ENCODE measurements at places on chromosomes 7 and 10.

DNA sequence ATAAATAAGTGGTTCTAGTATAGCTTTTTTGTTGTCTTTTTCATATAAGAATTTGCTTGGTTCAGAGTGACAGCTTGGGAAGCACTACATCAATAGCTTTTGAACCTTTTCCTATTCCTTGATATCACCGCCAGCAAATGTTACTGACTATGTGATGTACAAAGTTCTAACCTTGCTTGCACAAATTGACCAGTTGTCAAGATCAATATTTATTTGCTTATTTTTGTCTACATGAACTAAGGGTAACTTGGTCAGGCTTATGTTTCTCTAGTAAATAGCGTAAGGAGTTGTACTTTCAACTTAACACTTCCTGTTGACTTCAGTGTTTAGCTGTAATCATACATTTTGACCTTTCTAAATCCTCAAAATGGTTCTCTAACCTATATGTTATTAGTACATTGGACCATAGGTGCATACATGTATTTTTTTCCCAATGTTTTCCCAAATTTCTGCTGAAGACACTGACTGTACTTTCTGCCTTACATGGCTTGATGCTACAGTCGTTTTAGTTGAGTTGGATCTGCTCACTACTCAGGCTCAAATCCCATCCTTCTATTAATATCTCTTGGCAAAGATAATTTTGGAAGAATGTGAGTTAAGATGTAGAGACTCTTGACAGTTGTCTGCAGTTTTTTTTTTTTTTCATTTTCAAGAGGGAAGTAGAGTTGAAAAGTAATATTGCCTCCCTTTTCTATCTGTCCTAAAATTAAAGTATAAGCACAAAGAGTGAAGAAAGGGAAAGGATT lies 239.1 kb upstream of the KAT6B start:
- no peak for DNase-seq

DNA sequence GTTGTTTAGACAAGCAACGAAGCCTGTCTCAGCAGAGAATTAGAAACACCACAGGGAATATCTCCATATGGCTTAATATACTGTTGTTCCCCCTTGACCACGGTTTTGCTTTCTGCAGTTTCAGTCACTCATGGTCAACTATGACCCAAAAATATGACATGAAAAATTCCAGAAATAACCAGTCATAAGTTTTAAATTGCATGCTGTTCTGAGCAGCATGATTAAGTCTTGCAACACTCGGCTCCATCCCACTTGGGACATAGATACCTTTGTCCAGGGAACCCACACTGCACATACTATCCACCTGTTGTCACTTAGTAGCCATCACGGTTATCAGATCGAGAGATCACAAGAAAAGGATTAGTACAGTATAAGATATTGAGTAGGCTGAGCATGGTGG lies 60.7 kb upstream of the FOXK1 start:
- no peak for DNase-seq

DNA sequence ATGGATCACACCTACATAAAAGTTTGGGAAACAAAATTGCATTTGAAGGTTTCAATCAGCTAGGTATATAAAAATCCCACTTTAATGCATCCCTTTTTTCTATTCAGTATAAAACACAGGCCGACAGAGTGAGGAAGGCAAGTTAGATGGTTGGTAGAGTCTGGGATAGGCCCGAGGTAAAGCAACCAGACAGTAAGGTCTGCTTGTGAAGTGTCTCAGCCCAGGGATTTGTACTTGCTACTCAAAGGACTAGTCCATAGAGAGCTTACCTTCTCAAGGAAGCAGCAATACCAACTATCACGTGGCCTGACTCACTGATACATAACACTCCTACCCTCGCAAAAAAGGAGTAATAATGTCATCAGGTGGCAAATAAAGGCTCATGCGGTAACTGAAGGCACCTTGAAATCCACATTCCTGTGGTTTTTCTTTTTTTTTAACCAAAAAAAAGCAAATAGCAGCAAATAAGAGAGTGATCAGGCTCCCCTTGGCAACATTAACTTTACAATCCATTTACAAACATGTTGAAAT lies 56.2 kb upstream of the ATP6V0A4 start:
- no peak for DNase-seq

- DNase-seq = no peak
These were observed 201.5 kb upstream of the GPR26 start for GRCh38 chr10:123464430-123465323.

GRCh38 chr7:28361551-28361950 lies 50.8 kb upstream of the CREB5 start:
- no peak for DNase-seq

DNA sequence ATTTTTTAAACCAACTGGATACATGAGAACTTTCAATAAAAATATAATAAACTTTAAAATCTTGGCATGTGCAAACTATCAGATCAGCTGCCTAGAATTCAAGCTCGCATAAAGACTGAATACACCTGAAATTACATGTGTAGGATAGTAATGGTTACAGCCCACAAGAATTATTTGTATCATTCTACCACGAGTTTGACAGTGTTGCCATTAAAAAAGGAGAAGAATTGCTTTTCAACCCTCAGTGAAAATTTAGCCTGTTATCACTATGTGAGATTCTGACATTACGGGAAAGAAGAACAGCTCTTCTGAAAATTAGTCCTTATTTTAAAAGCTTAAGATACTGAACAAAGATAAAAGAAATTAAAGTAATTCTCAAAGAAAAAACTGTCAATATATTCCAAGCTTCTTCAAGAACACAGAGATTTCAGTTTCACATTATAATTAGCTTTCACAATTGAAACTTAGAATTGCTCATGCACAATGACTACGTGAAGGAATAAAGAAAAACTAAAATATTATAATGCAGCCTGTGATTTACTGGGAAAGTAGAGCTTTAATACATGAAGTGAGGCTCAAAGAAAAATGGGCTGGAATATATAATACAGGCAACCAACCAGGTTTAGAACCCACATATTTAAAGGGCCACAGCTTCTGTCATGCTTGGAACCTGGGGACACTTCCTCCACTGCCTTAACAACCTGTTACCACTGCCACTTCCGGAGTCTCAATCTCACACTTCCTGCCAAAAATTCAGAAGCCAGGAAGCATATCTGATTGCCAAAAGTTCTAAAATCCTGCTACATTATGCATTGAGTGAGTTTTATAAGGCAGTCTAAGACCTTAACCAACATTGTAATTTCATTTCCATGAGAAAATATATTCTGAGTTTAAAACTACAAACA lies 23.2 kb downstream of the TPK1 start:
- DNase-seq = no peak

GRCh38 chr10:191703-192518 lies 56.7 kb downstream of the ZMYND11 start:
- DNase-seq = no peak

DNA sequence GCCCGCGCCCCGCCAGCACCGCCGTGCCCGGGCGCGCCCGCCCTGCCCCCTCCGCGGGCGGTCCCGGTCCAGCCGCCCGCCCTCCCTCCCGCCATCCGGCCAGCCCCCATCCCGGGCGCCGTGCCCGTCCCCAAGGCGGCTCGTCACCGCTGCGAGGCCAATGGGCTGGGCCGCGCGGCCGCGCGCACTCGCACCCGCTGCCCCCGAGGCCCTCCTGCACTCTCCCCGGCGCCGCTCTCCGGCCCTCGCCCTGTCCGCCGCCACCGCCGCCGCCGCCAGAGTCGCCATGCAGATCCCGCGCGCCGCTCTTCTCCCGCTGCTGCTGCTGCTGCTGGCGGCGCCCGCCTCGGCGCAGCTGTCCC lies at the start of gene HTRA1:
TSS of gene HTRA1 (plus strand) at position 187 of the 362 bp plus-strand sequence. CDS start at position 287, 100 bp downstream.
- DNase-seq = peak; percentile 84

DNA sequence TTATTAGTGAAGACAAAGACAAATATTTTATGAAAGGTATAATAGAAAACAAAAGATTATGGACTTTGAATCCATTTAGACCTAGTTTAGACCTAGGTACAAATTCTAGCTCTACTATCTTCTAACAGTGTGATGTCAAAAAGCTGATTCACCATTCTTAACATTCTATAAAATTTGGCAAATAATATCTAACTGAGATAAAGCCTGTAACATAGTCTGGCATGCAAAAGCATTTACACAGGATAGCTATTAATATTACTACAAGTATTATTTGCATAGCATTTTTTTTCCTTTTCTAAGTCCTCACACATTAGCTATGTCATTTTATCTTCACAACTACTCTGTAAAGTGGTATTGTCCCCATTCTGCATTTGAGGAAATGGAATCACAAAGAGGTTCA lies 179.6 kb upstream of the LRRTM3 start:
- DNase-seq = no peak

- DNase-seq = no peak
These were observed 145.9 kb upstream of the EGR2 start for GRCh38 chr10:62961951-62962523.

GRCh38 chr7:157927313-157927925 lies 590.6 kb downstream of the DNAJB6 start:
- DNase-seq = no peak

DNA sequence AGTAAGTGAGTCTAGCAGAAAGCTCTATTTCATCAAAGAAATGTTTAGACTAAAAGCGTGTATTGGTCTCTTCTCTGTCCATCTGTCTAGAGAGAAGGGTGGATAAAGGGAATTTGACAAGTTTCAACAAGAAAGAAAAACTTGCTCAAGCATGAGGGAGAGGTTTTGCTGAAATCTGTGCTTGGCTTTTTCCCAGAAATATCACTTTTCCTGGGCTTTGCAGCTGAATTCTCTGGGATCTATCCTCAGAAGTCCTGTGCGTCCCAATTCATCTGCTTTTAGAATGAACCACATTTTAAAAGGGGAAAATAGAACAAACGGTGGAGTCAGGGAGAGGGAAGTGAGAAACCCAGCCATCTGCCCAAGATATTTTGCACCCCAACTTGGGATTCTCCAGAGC lies 59.6 kb upstream of the CELF2 start:
- DNase-seq = no peak

DNA sequence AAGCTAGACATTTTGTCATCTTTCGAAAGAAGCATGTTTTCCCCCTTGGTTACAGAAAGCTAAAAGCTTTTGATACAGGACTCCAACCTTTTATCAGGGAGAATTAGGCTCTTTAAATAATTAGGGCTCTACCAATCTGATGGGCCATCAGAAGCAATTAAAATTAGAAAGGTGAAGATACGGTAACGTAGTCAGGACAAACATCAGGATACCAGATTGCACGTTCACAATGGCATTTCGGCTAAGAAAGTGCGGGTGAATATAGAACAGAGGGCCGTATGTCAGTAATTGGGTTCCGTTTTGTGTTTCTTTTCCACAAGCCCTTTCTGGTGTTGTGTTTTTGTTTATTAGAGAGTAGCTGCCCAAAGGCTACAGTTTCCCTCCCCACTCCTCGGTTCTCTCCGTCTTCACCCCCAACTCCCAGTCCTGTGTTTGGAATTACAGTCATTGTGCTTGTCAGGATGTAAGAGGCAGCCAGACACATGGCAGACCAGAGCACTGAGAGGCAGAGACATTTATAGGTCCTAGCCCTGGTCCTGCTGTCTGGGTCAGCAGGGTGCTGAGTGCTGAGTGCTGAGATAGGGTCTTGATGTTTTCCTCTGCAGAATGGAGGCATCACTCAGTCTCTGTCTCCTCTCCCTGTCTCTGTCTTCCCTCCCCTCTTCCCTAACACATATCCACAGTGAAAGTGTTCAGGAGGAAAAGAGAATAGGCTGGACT lies 5.5 kb downstream of the PFKP start:
- DNase-seq = no peak

DNA sequence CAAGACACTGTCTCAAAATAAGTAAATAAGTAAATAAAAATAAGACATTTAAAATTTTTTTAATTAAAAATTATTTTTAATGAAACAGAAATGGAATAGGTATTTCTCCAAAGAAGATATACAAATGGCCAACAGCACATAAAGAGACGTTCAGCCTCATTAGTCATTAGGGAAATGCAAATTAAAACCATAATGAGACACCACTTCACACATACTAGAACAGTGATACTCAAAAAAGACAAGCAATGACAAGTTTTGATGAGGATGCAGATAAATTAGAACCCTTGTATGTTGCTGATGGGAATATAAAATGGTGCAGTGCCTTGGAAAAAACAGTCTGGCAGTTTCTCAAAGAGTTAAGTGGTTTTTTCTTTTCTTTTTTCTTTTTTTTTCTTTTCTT lies 26.5 kb upstream of the C10orf67 start:
- no peak for DNase-seq

GRCh38 chr10:112732277-112732921 lies 217.6 kb upstream of the TCF7L2 start:
- no peak for DNase-seq

GRCh38 chr7:20211376-20211775 lies 5.8 kb downstream of the MACC1 start:
- no peak for DNase-seq

GRCh38 chr10:129279446-129280154 lies 187.4 kb upstream of the MGMT start:
- no peak for DNase-seq

- no peak for DNase-seq
These were observed 455.7 kb upstream of the GALNT17 start for GRCh38 chr7:70676243-70676642.

DNA sequence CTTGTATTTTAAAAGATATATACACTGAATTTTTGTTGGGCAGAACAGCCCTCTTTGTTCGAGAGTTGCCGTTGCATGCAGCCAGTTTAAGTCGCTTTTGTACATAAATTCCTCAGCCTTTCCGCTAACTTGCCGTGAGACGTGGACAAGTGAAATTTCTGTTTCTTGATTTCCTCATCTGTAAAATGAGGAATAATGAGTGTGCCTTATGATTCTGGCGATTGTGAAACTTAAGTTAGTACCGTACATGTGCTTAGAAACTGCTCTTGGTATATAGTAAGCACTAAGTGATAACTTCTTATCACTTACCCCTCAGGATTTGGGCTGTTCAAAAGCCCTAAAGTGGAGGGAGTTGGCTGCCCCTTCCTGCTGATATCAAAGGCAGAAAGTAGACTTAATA lies 1.4 kb downstream of the CCNJ start:
- no peak for DNase-seq

DNA sequence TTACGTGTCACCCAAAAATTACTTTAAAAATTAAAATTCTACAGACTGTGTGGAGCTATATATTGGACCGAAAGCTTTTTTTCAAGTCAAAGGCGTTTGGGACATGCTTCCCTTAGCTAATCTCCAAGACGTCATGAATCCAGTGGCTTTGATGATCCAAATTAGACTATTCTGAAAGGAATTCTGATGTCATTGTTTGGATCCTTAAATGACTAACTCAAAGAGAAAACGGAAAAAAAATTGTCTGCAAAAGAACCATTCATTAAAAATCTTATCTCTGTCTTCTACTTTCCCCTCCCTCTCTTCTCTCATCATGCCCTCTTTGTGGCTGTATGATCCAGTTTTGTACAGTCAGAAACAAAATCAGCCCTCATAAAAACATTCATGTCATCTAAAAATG lies 161.8 kb downstream of the ETV1 start:
- no peak for DNase-seq

All from posterior cingulate gyrus (tissue), 11 donors.